Amniotic stem cell (primary cell): ENCODE measurements at places on chromosomes 7 and 10.
A peak's percentile ranks its signal among the peaks of the same experiment; 100 is the strongest.

DNA sequence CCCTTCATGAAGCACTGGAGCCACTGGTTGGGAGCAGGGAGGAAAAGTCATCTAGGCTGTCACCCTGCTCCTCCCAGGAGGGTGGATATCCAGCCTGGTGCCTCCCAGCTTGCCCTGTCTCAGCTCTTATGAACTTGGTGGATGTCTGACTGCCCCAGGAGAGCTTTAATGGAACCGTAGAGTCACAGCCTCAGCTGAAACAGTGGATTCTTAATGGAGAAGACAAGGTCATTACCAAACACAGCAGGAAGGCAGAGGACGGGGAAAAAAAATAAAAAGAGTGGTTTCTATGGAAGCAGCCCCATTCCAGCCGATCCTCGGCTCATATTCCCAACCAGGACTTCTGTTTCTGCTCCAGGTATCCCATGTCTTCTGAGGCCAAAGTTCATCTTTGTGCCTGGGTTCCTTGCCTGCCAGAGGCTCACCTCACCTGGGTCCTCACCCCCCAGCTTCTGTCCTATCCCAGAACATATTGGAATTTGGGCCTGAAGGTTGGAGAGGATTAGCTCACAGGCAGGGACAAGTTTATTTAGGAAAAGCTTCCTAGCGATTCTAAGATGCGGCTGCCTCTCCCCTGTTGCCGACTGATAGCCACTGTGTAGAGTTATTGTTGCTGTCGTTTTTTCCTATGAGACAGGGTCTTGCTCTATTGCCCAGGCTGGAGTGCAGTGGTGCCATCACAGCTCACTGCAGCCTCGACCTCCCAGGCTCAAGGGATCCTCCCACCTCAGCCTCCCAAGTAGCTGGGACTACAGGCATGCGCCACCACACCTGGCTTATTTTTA, 15.6 kb downstream of the CCL26 start:
- DNase-seq: no peak

GRCh38 chr7:47943676-47944474, 4.4 kb downstream of the PKD1L1 start:
- no peak for DNase-seq

GRCh38 chr10:58724781-58725180, 212.1 kb downstream of the BICC1 start:
- no peak for DNase-seq

GRCh38 chr10:30527623-30528428, 93.8 kb downstream of the MAP3K8 start:
- no peak for DNase-seq

- peak; percentile 34 for DNase-seq
Observed at GRCh38 chr10:87961314-87961713, 97.9 kb downstream of the PTEN start.

DNA sequence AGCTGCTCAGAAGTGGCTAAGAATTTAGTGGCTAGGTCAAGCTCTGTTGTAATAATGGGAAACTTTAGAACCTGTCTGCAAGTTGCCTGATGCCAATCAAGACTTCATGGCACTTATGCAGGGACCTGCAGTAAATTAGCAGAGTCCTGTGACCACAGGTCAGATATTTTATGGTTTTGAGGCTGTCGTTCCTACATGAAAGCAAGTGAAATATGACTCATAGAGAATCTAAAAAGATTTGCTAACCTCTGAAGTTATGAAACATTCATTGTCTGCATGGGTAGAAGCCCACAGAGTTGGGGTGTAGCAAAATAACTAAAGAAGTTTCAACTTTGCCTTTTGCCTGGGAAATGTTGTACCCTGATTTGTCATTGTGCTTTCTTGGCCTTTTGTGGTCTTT, 32.3 kb downstream of the SLC39A12 start:
- DNase-seq: no peak

GRCh38 chr7:50359258-50359994, 54.9 kb downstream of the IKZF1 start:
- DNase-seq: no peak

GRCh38 chr7:104926601-104927041, 87.4 kb upstream of the KMT2E start:
- no peak for DNase-seq

GRCh38 chr10:76497666-76498065, 1066.2 kb downstream of the LRMDA start:
- no peak for DNase-seq

DNA sequence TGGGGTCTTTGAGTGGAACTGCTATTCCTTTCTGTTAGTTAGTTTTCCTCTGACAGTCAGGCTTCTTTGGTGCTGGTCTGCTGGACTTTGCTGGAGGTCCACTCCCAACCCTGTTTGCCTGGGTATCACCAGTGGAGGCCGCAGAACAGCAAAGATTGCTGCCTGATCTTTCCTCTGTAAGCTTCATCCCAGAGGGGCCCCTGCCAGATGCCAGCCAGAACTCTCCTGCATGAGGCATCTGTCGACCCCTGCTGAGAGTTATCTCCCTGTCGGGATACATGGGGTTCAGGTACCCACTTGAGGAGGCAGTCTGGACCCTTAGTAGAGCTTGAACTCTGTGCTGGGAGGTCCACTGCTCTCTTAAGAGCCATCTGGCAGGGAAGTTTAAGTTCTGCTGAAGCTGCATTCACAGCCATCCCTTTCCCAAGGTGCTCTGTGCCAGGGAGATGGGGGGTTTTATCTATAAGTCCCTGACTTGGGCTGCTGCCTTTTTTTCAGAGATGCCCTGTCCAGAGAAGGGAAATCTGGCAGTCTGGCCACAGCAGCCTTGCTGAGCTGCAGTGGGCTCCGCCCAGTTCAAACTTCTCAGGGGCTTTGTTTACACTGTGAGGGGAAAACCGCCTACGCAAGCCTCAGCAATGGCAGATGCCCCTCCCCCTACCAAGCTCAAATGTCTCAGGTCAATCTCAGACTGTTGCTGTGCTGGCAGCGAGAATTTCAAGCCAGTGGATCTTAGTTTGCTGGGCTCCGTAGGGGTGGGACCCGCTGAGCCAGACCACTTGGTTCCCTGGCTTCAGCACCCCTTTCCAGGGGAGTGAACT, 89.7 kb upstream of the CDK6 start:
- DNase-seq: no peak

GRCh38 chr7:120792091-120792860, 65.7 kb downstream of the TSPAN12 start:
- DNase-seq: peak; percentile 5

- DNase-seq: no peak
Observed at GRCh38 chr7:30654296-30655090, 27.8 kb downstream of the CRHR2 start.

- DNase-seq: no peak
Observed at GRCh38 chr10:77419979-77420378, 217.6 kb downstream of the KCNMA1 start.

- no peak for DNase-seq
Observed at GRCh38 chr7:71497256-71497946, 365.5 kb downstream of the GALNT17 start.

GRCh38 chr10:4054656-4055435, 269.8 kb upstream of the KLF6 start:
- no peak for DNase-seq

DNA sequence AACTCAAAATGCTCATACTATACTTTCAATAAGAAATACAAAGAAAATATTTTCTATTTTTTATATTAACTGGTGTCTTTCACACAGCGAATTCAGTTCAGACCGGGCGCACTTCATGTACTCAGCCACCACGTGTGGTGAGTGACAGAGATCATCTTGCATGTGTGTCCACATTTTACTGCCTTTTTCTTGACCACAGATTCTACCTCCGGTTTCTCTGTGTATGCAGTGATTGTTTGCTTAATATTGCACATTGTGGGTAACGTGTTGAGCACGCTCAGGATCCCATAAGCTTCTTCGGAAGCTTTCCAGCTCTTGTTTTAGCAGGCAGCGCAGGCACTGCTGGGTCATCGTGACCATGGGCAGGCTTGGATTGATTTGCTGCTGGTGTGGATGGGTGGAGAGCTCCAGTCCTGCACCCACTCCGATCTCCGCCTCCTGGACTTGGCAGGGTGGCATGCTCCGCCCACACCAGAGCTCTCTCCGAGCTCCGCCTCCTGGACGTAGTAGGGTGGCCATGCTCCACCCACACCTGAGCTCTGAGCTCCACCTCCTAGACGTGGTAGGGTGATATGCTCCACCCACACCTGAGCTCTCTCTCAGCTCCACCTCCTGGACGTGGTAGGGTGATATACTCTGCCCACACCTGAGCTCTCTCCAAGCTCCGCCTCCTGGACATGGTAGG, 253.3 kb downstream of the DIP2C start:
- DNase-seq: no peak
